Panc1 (cell line): ENCODE measurements at places on chromosomes 12 and 14. TPM values are rescaled to one million over a fixed set of nuclear protein-coding genes. Genes with fewer than 3 reads are reported as not detected.

The NGB gene
- total RNA-seq = not detected

The KRT72 gene
- not detected for total RNA-seq

The CEP170B gene
- 17.8 TPM for total RNA-seq

The SPRYD4 gene
- total RNA-seq = 3.7 TPM

The RAD9B gene
- total RNA-seq = 0.98 TPM

The KRT79 gene
- not detected for total RNA-seq

The BAG5 gene
- total RNA-seq = 22.5 TPM

The PTPRO gene
- not detected for total RNA-seq

The DEGS2 gene
- total RNA-seq = 4.9 TPM

The CLEC4D gene
- not detected for total RNA-seq

The NFKBIA gene
- total RNA-seq = 99.4 TPM

The PMCH gene
- not detected for total RNA-seq

The DHRS2 gene
- total RNA-seq = 1.0 TPM

The IFNG-AS1 gene
- total RNA-seq = not detected

The PPFIA2 gene
- total RNA-seq = not detected

The INHBE gene
- total RNA-seq = 0.59 TPM

The INHBC gene
- not detected for total RNA-seq

The RPGRIP1 gene
- total RNA-seq = 0.28 TPM

The MMP17 gene
- total RNA-seq = 30.0 TPM

The CDH24 gene
- 9.0 TPM for total RNA-seq

The AMN1 gene
- total RNA-seq = 16.4 TPM

The LHX5 gene
- not detected for total RNA-seq

The C12orf50 gene
- not detected for total RNA-seq

The SERPINA1 gene
- total RNA-seq = 4.9 TPM

The DNAL1 gene
- 15.2 TPM for total RNA-seq

The CLEC9A gene
- not detected for total RNA-seq

The LMO3 gene
- total RNA-seq = 0.51 TPM

The ANKRD33 gene
- total RNA-seq = 0.21 TPM

The KRT85 gene
- not detected for total RNA-seq

The SYNE2 gene
- total RNA-seq = 37.5 TPM

The PRKD1 gene
- 8.2 TPM for total RNA-seq

The C12orf60 gene
- total RNA-seq = 0.54 TPM

The TMEM106C gene
- total RNA-seq = 93.7 TPM

The INSM2 gene
- total RNA-seq = not detected

The ANG gene
- total RNA-seq = 1.9 TPM

The GPHN gene
- total RNA-seq = 26.6 TPM

The RHOJ gene
- total RNA-seq = 0.28 TPM
